Activated CD4-positive, alpha-beta memory T cell treated with anti-CD3 and anti-CD28 coated beads for 36 hours (primary cell): ENCODE measurements at places on chromosomes 4 and X. TPM values are rescaled to one million over a fixed set of nuclear protein-coding genes. Genes with fewer than 3 reads are reported as not detected.

DNA sequence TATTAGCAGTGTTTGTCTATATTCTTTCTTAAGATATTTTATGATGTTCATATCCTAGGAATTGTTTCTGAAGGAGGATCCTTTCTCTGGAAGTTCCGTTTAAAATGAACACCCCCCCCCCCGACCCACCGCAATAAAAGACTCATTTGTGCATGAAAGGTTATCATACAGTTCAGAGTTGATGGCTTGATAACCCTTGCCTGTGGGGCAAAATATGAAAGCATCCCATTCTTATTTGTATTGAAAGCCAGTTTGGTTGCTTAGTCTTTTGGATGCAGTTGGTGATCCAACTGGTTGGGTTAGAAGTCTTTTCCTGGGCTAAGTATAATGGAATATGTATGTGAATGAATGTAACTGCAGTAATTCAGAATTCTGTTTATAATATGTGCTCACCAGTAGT, 8.3 kb downstream of the INTS6L start:
- DNase-seq, result no peak

Gene NKX3-2
- not detected for total RNA-seq

Gene SASH3
- 126 TPM for total RNA-seq

Gene LPAR4
- not detected for total RNA-seq

- DNase-seq, result no peak
These were observed 39.4 kb downstream of the ADH7 start for GRCh38 chr4:99395595-99396364.

- DNase-seq, result no peak
These were observed 107.0 kb downstream of the SLC4A4 start for GRCh38 chr4:71445811-71446210.

DNA sequence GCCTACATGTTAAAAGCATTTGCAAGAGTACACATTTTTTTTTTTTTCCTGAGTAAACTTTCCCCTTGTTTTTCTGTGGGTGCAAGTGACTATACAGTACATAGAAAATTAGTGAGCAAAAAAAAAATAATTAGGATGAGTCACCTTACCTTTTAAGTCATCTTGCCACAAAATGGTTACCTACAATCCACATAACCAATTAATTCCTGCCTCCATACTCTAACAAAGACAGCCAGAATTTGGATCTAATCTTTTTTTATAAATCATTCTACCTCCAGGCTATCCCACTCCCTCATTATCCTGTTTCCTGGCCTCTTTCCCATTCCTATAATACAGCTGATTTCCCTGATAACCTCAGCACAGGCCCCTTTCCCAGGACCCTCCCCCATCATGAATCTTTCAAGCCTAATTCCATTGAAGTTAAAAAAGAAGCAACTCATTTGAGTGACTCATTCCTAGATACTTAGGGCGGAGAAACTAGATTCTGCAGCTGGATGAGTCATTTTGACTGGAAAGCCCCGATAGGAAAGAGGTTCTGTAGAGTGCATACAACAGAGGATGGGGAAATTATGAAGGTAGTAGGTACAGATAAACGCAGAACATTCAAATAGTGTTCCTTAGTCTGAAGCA, 128.2 kb downstream of the C4orf51 start:
- DNase-seq, result peak; percentile 60

Gene TRIML2
- not detected for total RNA-seq

GRCh38 chr4:153374442-153374841, 30.0 kb downstream of the MND1 start:
- no peak for DNase-seq

DNA sequence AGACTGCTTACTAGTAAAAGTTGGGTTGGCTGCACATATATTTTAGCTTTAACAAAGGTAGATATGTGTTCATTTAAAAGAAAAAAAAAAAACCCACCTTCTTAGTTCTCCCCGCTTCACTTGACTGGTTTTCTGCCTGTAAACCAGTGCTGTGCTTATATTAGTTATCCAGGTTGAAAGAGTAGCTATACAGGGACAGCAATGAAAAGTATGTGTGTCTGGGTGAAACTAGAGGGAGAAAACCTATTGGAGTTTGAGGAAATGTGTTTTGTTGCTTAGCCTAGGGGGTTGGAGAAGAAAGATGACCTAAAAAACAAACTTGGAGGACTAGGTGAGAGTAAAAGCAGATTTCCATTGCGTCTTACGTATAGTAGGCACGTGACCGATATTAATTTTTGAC, 4.5 kb downstream of the JADE1 start:
- no peak for DNase-seq

DNA sequence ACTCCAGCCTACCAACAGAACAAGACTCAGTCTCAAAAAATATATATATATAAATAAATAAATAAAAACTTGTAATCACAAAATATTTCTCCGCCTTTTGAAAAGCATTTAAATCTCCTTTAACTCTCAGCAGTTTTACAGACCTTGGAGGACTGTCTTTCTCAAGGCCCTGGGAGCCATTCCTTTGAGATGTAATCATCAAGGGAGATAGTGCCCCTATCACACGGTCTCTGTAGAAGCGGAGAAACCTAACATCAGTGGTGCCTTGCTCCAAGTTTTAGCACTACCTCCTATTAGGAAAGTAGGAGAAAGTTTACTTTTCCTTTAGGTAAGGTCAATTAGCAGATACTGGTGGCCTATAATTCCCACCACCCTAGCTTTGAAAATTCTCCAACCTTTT, 58.5 kb downstream of the ANTXR2 start:
- no peak for DNase-seq
